ENCODE measurements at places on chromosomes 16 and 17.
A peak's percentile ranks its signal among the peaks of the same experiment; 100 is the strongest.

- DNase-seq, result no peak
Observed at GRCh38 chr17:44084921-44085320, 14.4 kb downstream of the G6PC3 start.

DNA sequence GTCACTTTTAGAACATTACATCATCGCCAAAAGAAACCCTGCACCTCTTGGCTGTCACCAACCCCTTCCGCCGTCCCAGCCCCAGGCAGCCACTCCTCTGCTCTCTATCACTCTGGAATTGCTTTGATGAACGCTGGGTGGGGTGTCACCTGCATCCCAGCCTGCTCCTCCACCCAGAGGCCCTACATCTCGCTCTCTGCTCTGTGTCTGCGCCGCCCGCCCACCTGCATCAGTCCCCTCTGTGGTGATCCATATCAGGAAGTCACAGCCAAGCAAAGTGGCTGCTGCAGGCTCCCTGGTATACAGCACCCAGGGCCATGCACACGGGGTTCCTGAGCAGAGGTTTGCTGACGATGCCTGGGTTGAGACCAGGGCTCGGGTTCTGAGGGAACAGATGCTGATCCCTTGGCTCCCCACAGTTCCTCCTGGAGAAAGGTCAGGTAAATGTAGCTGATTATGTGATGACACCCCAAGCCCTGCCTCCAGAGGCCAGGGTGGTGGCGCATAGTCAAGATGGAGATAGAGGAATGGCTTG is 30.8 kb downstream of the MPRIP start:
- no peak for DNase-seq

GRCh38 chr17:76775021-76775600 is 37.2 kb downstream of the MFSD11 start:
- DNase-seq, result no peak

- DNase-seq, result no peak
Observed at GRCh38 chr16:1861730-1862129, 10.2 kb downstream of the MEIOB start.

- peak; percentile 37 for DNase-seq
Observed at GRCh38 chr17:19904924-19905323, 37.2 kb upstream of the ULK2 start.

- DNase-seq, result no peak
Observed at GRCh38 chr16:85529489-85530369, 83.4 kb upstream of the GSE1 start.

GRCh38 chr16:54171626-54172537 is 114.7 kb downstream of the IRX3 start:
- DNase-seq, result no peak

DNA sequence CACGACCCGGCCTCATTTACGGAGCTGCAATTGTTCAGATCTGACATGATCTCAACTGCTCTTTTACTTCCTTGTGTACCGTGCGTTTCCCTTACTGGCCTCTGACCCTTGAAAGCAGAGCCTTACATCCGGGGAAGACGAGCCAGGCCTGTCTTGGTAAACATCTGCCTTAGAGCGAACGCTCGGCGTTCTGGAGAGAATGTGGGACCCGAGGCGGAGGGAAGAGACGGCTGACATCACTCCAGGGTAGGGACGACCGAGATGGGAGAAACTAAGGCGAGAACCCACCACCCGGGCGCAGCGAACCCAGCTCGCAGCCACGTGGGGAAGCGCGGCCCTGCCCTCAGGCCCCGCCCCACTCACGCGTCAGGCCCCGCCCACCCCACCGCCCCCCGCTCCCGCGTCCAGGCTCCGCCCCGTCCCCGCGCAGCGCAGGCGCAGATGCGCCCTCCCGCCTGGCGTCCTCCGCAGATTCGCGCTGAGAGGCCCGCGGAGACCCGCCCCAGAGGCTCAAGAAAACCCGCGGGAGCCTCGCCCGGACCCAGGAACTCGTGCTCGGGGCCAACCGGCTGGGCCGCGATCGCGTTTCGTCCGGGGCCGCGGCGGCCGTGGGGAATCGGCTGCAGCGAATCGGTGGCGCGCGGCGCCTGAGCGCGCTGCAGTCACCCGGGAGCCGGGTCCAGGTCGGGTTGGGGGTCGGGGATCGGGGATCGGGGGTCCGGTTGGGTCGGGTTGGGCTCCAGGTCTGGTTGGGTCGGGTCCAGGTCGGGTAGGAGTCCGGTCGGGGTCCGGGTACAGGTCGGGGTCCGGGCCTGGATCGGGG is at the start of gene TELO2:
Gene TELO2, plus strand, starts transcription at position 438 of the 823 bp plus-strand sequence. CDS start 922 bp downstream, outside the sequence.
- peak; percentile 88 for DNase-seq

DNA sequence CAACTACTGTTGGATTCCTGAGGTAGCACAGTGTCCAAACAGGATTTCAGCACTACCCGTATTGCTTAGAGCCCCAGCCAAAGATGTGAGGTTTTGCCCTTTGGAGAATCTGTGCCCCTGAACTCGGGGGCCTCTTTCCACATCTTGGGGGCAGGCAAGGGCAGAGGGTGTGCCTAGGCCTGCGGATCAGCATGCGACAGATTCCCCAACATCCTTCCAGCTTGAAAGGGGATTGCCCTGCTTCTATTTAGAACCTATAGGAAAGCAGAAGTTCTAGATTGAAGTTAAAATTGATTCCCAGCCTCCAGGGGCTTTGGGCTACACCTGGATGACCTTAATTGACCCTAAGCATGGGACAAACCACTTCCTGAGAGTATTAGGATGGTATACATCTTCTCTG is 19.6 kb downstream of the NOD2 start:
- no peak for DNase-seq

GRCh38 chr16:89843409-89844350 is 15.4 kb downstream of the SPIRE2 start:
- DNase-seq, result no peak

GRCh38 chr16:35749253-35750141 is 2290.1 kb downstream of the TP53TG3F start:
- peak; percentile 6 for DNase-seq

- no peak for DNase-seq
Observed at GRCh38 chr17:80195671-80196529, 24.2 kb downstream of the SGSH start.

- peak; percentile 87 for DNase-seq
Observed at GRCh38 chr16:49281843-49282642, 405 bp upstream of the CBLN1 start.

DNA sequence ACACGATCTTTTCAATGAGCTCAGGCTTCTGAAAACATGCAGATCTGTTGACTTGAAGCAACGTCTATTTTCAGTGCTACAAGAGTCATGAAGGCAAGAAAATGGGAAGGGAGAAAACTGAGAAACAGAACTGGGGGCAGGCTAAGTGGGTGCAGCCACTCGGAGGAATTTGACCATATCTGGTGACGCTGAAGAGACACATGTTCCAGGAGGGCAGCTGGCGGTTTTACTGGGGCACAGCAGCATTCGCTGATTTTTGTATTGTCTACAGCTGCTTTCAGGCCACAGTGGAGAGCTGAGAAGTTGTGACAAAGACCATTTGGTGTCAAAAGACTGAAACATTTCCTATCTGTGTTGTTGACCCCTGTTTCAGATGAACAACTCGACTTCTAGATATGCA is 103.0 kb upstream of the ELAC2 start:
- DNase-seq, result no peak

DNA sequence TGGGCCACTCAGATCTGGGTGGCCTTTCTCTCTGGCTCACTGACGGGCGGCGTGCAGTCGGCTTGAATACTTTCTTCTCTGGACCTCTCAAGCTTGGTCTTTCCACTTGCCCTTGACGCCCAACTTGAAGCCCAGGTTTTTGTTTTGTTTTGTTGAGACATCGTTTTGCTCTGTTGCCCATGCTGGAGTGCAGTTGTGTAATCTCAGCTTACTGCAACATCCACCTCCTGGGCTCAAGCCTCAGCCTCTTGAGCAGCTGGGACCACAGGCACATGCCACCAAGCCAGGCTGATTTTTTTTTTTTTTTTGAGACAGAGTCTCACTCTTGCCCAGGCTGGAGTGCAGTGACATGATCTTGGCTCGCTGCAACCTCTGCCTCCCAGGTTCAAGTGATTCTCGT is 22.7 kb upstream of the KIF19 start:
- no peak for DNase-seq

GRCh38 chr17:56290101-56290801 is 137.0 kb downstream of the ANKFN1 start:
- no peak for DNase-seq

GRCh38 chr17:68513932-68514331 is 1.7 kb downstream of the PRKAR1A start:
- DNase-seq, result no peak

- DNase-seq, result no peak
Observed at GRCh38 chr16:86383488-86384262, 126.7 kb upstream of the FOXF1 start.

DNA sequence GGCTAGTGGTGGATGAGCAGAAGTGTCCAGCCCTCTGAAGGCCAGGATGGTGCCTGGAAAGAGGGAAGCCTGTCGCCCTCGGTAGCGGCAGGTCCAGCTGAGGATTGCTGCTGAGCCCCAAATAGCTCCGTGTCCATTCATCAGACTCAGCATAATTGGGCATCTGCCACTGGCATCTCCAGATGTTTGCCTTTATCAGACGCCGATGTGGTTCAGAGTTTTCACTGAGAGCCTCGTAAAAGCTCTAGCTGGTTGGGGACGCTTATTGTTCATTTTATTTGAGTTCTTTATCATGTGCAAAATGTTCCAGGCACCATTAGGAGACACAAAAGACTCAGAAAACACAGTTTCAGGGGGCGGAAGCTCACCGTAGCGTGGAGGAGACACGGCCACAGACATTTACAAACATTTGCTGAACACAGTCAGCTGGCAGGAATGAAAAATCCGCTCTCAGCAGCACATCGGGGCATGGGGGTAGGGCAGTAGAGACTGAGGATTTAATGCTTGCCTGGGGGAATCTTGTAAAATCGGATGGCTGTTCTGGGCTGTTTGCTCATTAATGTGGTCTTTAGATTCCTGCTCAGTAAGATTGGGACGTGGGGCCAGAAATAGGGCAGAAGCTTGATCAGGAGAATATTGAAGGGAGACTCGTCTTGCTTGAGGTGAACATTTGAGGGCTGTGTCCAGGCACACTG is 41.7 kb downstream of the SMPD3 start:
- DNase-seq, result no peak

DNA sequence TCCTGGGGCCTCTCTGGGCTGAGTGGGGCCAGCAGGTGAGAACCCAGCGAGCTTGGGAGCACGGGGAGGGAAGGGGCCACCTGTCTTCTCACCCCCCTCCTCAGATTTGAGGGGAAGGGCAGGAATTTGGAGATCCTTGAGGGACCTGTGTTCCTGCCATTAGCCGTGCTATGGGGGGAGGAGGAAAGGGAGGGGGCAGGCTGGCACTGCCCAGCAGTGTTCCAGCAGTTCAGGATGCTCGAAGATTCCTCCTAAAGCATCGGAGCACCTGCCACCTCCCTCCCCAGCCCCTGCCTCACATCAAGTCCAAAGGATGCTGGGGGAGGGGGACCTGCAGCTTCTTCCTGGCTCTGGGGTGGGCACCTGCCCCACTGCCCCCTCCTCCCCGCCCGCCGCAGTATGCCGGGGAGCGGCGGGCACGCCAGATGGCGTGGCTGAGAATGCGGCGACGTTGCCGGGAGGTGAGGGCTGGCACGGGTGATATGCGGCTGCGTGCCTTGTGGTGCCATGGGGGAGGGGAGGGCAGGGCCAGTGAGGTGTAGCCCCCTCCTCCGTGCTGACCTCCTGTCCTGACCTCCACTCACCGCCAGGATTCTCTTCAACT is 4.7 kb upstream of the NEUROD2 start:
- DNase-seq, result no peak

GRCh38 chr17:71869293-71869692 is 251.5 kb upstream of the SOX9 start:
- DNase-seq, result no peak

GRCh38 chr16:15854906-15855703 is 1.7 kb downstream of the MYH11 start:
- DNase-seq, result no peak

DNA sequence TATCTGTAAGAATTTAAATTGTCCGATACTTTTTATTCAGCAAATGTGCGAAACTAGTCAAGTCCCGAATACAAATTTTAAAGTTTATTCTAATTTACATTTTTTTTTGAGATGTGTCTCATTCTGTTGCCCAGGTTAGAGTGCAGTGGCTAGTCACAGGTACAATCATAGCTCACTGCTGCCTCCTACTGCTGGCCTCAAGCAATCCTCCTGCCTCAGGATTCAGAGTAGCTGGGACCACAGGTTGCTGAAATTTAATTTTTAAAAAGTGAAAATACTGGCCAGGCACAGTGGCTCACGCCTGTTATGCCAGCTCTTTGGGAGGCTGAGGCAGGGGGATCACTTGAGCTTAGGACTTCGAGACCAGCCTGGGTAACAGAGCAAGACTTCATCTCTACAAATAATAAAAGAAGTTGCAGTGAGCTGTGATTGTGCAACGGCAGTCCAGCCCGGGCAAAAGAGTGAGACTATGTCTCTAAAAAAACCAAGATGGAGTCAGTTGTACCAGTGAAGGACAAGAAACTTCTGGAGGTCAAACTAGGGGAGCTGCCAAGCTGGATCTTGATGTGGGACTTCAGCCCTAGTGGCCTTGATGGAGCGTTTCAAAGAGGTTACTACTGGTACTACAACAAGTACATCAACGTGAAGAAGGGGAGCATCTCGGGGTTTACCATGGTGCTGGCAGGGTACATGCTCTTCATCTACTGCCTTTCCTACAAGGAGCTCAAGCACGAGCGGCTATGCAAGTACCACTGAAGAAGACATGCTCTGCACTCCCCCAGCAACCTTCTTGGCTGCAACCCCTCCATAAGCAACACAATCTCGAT is 5.6 kb downstream of the POLG2 start:
- DNase-seq, result no peak

DNA sequence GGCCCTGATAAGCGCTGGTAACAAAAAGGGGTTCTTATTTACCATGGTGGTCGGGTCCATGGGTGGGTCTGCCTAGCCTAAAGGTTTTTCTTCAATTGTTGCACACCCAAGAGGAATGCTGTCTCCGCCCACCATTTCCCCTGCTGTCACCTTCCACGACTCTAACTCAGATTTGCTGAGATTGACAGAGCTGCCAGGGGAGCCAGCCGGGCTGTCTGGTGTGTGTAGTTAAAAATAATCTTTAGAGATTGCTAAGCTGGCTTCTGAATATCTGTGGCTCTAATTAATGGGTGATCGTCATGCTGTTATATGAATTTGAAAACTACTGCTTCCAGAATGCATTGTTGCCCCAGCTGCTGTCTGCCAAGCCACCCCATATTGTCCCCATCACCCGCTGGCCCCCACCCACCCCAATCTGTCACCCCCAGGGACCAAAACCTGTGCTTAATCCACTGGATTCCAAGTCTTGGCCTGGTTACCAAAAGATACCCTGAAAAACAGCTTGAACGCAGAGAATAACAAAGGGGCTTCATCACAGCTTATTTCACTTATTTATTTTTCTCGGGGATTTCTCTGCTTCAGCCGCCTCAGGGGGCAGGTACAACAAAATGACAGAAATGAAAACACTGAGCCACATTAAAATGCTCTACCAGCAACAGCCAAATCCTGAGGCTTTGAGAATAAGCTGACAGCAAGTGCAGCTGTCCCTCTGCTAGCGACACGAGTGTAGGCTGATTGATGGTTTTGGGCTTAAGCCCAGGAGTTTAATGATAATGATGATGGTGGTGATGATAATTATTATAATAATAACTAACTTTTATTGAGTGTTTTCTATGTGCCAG is 46.1 kb upstream of the NLK start:
- DNase-seq, result no peak
